Activated CD8-positive, alpha-beta memory T cell treated with anti-CD3 and anti-CD28 coated beads, Interleukin-2, amount 10 ng/mL, durations not matched to agents 7 days and 5 days (primary cell): ENCODE measurements at places on chromosomes 7 and 10. TPM values are rescaled to one million over a fixed set of nuclear protein-coding genes. Genes with fewer than 3 reads are reported as not detected.
A peak's percentile ranks its signal among the peaks of the same experiment; 100 is the strongest.

GRCh38 chr10:4596951-4597350, 229.1 kb upstream of the AKR1E2 start:
- no peak for DNase-seq
- H3K27me3 ChIP-seq, result no peaks in the 10 kb centered on the region
- no peaks in the 10 kb centered on the region for H3K36me3 ChIP-seq
- H3K4me3 ChIP-seq, result no peak overlapping the region
- no peak overlapping the region for H3K27ac ChIP-seq

Gene PDE1C
- not detected for total RNA-seq

Gene VTI1A
- total RNA-seq, result 39.0 TPM

GRCh38 chr7:37557571-37558209, 109.0 kb upstream of the ELMO1 start:
- H3K27ac ChIP-seq, result no peak overlapping the region
- H3K36me3 ChIP-seq, result no peaks in the 10 kb centered on the region
- H3K27me3 ChIP-seq, result peaks cover 15% of the 10 kb centered on the region

GRCh38 chr10:51005551-51005950, 68.7 kb upstream of the PRKG1 start:
- no peak for DNase-seq
- peaks cover 12% of the 10 kb centered on the region for H3K27me3 ChIP-seq
- no peaks in the 10 kb centered on the region for H3K4me1 ChIP-seq
- H3K36me3 ChIP-seq, result no peaks in the 10 kb centered on the region

- no peaks in the 10 kb centered on the region for H3K4me1 ChIP-seq
- DNase-seq, result no peak
- H3K36me3 ChIP-seq, result no peaks in the 10 kb centered on the region
- peaks cover 27% of the 10 kb centered on the region for H3K27me3 ChIP-seq
- H3K27ac ChIP-seq, result no peak overlapping the region
Measured at GRCh38 chr10:125007436-125007835, 65.5 kb downstream of the ZRANB1 start.

Gene EGR2
- 4.7 TPM for total RNA-seq

Gene SPDYE16
- total RNA-seq, result 0.52 TPM

DNA sequence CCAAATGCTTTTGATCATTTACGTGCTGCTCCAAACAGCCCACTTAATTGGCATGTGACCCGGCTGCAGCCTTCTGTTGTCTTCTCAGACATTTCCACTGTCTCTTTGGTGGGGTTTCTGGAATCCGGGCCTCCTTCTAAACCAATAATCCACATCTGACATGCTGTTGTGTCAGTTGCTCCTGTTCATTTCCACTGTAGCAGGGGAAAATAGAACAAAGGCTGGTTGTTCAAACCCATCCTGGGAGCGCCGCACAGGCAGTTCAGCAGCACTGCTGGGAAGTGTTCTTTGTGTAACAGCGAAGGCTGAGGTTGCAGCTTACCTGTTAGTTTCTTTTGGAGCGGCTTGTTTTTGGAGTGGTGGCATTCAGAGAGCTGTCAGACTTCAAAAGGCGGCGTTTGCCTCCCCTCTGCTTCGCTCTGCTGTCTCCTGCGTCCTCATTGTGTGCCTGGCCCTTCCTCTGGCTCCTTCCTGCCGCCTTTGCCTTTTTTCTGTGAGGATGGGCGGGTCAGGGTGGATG, 149.4 kb downstream of the SNX10 start:
- no peaks in the 10 kb centered on the region for H3K4me1 ChIP-seq
- no peaks in the 10 kb centered on the region for H3K36me3 ChIP-seq
- no peak overlapping the region for H3K27ac ChIP-seq
- DNase-seq, result no peak
- H3K27me3 ChIP-seq, result peaks cover 28% of the 10 kb centered on the region

GRCh38 chr10:63466144-63466935, 563 bp upstream of the JMJD1C start:
- peaks cover 4% of the 10 kb centered on the region for H3K36me3 ChIP-seq
- peak overlapping the region; percentile 78 for H3K27ac ChIP-seq
- H3K27me3 ChIP-seq, result peaks cover 9% of the 10 kb centered on the region
- H3K4me3 ChIP-seq, result peak overlapping the region; percentile 94
- DNase-seq, result peak; percentile 48

- H3K27ac ChIP-seq, result no peak overlapping the region
- no peak overlapping the region for H3K4me3 ChIP-seq
- H3K4me1 ChIP-seq, result peaks cover 8% of the 10 kb centered on the region
Measured at GRCh38 chr10:49257154-49257553, 41.8 kb upstream of the C10orf71 start.

GRCh38 chr7:149104749-149105148, 14.2 kb upstream of the ZNF786 start:
- H3K27ac ChIP-seq, result no peak overlapping the region
- no peaks in the 10 kb centered on the region for H3K36me3 ChIP-seq
- H3K4me3 ChIP-seq, result no peak overlapping the region
- no peaks in the 10 kb centered on the region for H3K27me3 ChIP-seq
- DNase-seq, result no peak
- no peaks in the 10 kb centered on the region for H3K4me1 ChIP-seq

Gene SERPINE1
- 1.2 TPM for total RNA-seq

- no peaks in the 10 kb centered on the region for H3K27me3 ChIP-seq
- H3K4me3 ChIP-seq, result no peak overlapping the region
- no peaks in the 10 kb centered on the region for H3K4me1 ChIP-seq
- H3K36me3 ChIP-seq, result no peaks in the 10 kb centered on the region
- H3K27ac ChIP-seq, result no peak overlapping the region
Measured at GRCh38 chr10:12807096-12807755, 194.3 kb downstream of the CCDC3 start.

DNA sequence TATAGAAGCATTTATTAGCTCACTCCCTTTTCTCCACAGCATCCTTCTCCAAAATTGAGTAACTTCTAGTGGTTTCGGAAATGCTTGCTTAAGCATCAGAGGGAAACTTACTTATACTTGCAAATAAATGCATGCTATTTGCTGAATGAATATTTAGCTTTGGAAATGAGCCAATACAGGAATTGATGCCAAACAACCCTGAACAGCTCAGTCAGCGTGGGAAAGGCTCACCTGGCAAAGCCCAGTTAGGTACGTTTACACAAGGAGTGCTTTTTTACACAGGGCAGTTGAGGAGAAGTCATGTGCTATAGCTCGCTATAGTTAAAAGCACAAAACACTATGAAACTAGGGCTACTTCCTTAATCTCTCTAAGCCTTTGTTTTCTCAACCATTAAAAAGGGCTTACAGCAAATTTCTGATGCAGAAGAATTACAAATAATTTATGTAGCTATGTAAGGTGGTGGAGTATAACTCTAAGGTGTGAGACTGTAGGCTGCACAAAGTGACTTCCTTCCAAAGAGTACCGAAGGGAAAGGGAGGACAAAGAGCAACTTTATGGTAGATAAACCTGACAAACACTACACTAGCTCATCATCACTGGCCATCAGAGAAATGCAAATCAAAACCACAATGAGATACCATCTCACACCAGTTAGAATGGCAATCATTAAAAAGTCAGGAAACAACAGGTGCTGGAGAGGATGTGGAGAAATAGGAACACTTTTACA, 498.2 kb downstream of the PHTF2 start:
- H3K36me3 ChIP-seq, result no peaks in the 10 kb centered on the region
- H3K27ac ChIP-seq, result no peak overlapping the region
- no peaks in the 10 kb centered on the region for H3K4me1 ChIP-seq
- H3K4me3 ChIP-seq, result no peak overlapping the region
- no peak for DNase-seq

DNA sequence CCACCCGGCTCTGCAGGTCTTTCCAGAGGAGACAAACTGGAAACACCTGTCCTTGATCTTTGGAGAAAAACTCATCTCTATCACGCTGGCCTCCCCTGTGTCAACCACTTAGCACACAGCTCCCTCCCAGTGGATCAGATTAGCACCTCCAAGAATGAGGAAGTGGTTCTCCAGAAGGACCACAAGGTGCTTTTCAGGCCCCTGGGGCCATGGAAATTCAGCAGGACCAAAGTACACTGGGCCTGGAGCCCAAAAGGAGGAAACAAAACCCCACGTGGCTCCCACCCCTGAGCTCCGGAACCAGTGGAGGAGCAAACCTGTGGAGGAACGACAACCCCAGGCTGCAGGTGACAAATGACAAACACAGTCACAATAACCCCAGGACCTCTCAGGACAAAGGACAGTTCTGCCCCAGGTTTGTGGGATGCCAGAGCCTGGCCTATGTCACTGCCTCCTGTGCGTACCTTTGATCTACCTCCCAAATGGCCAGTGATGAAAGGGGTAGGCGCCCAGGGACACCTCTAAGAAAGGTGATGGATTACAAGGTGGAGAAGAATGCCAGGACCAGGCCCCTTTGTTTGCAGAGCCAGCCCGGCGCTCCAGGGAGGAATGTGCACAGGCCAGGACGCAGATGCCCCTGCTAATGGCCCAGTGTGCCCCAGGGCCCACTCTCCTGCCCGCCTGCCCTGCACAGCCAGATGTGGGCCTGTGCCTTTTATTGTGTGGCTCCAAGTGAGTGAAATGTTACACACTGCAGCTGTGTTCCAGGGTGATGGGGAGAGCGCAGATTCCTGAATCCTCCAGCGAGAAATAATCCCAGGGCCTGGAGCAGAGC, 5.7 kb downstream of the TNS3 start:
- H3K36me3 ChIP-seq, result no peaks in the 10 kb centered on the region
- H3K4me3 ChIP-seq, result no peak overlapping the region
- no peak overlapping the region for H3K27ac ChIP-seq
- H3K27me3 ChIP-seq, result peaks cover 13% of the 10 kb centered on the region
- no peaks in the 10 kb centered on the region for H3K4me1 ChIP-seq
- no peak for DNase-seq

Gene CRHR2
- total RNA-seq, result not detected

- no peak for DNase-seq
- H3K4me1 ChIP-seq, result peaks cover 2% of the 10 kb centered on the region
- no peak overlapping the region for H3K27ac ChIP-seq
- no peaks in the 10 kb centered on the region for H3K27me3 ChIP-seq
- H3K4me3 ChIP-seq, result no peak overlapping the region
Measured at GRCh38 chr7:158742065-158742821, 37.6 kb upstream of the NCAPG2 start.

DNA sequence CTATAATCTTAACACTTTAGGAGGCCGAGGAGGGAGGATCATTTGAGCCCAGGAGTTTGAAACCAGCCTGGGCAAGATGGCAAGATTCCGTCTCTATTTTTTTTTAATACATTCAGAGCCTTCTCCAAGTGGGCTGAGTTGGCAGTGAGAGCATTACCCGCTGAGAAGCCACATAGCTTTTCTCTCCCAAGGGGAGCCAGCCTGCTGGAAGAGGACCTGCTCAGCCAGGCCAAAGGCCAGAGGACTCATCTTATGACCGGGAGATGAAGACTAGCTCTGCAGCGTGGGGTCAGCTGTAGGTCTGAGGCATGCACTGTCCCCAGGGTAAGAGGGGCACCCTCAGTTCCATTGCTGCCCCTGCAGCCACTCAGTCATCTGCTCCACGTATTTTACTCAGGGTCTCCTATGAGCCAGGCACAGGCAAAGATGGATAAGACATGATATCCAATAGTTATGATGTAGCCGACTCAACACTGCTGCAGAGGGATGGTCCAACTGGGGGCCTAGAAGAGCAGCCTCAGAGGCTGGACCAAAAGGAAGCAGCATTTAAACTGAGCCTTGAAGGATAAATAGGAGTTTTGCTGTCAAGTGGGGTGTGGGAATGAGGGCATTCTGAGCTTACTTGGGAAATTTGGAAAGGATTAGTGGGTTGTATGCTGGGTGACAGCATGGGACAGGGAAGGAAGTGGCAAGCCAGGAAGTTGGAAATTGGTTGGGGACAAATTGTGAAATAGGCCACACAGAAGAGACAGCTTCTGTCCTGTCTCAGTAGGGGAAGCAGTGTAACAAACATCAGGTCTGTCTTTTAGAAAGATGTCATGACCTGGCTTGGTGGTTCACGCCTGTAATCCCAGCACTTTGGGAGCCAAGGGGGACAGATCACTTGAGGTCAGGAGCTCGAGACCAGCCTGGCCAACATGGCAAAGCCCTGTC, 1.6 kb upstream of the MARVELD1 start:
- no peak overlapping the region for H3K27ac ChIP-seq
- H3K4me3 ChIP-seq, result peak overlapping the region; percentile 10
- DNase-seq, result no peak

Gene MSS51
- total RNA-seq, result 4.1 TPM

GRCh38 chr10:27646194-27646593, 99.4 kb downstream of the MKX start:
- H3K36me3 ChIP-seq, result no peaks in the 10 kb centered on the region
- DNase-seq, result no peak
- no peak overlapping the region for H3K4me3 ChIP-seq
- H3K27ac ChIP-seq, result no peak overlapping the region

Gene KIF5B
- 65.2 TPM for total RNA-seq

- no peak for DNase-seq
- no peaks in the 10 kb centered on the region for H3K27me3 ChIP-seq
- H3K4me1 ChIP-seq, result peaks cover 70% of the 10 kb centered on the region
- H3K4me3 ChIP-seq, result no peak overlapping the region
- H3K27ac ChIP-seq, result no peak overlapping the region
Measured at GRCh38 chr10:71755179-71755879, 18.0 kb downstream of the VSIR start.

- peaks cover 49% of the 10 kb centered on the region for H3K4me1 ChIP-seq
- no peak overlapping the region for H3K27ac ChIP-seq
- H3K27me3 ChIP-seq, result no peaks in the 10 kb centered on the region
- peaks cover 41% of the 10 kb centered on the region for H3K36me3 ChIP-seq
- no peak for DNase-seq
Measured at GRCh38 chr7:6443372-6443941, 4.3 kb downstream of the DAGLB start.

- DNase-seq, result no peak
- H3K27ac ChIP-seq, result no peak overlapping the region
Measured at GRCh38 chr10:83476211-83476610, 663.1 kb upstream of the GHITM start.

DNA sequence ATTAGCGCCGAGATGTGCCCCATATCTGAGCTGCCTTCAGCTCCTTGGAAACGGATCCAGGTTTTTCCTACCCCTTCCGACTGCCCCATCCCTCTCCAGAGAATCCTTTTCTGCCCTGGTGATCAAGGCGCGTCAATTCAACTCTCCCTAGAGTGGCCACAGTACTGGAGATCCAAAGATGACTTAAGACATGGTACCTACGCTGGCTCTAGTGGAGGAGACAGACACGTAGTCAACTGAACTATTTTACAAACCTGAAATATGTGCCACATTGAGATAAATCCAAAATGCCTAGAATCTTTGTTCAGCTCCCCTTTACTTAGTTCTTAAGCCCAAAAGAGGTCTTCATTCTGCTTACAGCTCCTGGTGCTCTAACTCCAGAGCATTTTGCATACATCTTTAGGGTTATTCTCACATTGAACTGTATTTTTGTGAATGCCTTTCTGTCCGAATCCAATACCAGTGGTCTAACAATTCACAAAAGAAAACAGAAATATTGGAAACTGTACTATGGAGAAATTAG, 444 bp upstream of the TNPO3 start:
- H3K4me1 ChIP-seq, result peaks cover 29% of the 10 kb centered on the region
- DNase-seq, result no peak
- peaks cover 17% of the 10 kb centered on the region for H3K36me3 ChIP-seq
- peak overlapping the region; percentile 98 for H3K27ac ChIP-seq
- H3K27me3 ChIP-seq, result peaks cover 14% of the 10 kb centered on the region
- H3K4me3 ChIP-seq, result peak overlapping the region; percentile 95
